Activated CD8-positive, alpha-beta memory T cell treated with anti-CD3 and anti-CD28 coated beads for 48 hours (primary cell): ENCODE measurements at places on chromosomes 2 and 18.

- no peak for DNase-seq
Measured at GRCh38 chr2:227860221-227860641, 11.2 kb upstream of the DAW1 start.

- DNase-seq = no peak
Measured at GRCh38 chr2:37854676-37855282, 70.3 kb upstream of the RMDN2 start.

- no peak for DNase-seq
Measured at GRCh38 chr18:24561369-24561965, 101.0 kb downstream of the HRH4 start.

- DNase-seq = no peak
Measured at GRCh38 chr2:151217343-151217742, 44.3 kb downstream of the RBM43 start.
